ENCODE measurements at places on chromosomes 13 and 19.

GRCh38 chr13:40812102-40812501, 22.7 kb downstream of the SLC25A15 start:
- DNase-seq = no peak

DNA sequence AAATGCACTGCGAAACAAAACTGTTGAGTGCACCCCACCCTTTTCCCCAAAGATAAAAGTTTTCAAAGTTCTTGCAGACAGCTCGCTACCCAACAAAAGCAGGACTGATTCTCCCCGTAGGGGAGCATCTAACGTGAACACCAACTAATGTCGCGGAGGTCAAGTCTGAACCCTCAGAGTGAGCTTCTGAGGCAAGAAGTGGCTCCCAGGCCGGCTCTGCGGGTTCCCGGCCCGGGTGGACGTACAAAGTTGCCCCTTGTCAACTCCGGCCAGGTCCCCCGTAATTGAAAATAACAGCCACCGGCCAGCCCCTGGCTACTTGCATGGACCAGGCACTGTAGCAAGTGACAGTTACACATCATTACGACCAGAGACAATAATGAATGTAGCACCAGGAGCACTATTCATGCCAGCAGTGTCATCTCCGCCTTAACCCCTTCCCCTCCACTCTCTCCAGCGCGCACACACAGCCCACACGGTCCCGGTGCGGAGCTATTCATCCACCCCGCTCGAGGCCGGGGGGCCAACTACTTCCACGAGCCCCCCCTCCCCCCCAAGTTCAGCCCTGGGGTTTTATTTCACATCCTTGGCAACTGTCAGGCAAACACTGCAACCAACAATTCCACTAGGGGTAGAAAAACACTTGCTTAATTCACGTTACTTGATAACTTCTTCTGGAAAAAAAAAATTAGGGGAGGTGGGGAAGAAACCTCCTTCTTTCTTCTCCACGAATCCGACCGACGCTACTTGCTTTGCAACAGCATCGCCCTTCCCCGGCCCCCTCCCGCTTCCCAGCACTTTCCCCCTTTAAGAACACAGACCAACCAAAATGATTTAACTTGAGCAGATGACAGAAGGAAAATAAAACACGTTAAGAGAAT, 1.2 kb downstream of the KLF12 start:
- DNase-seq = no peak

- no peak for DNase-seq
Observed at GRCh38 chr13:26727122-26727521, 33.5 kb downstream of the GPR12 start.

GRCh38 chr19:41367848-41368301, 3.9 kb upstream of the B9D2 start:
- peak; percentile 91 for DNase-seq

GRCh38 chr19:12872941-12873890, 8.0 kb downstream of the DNASE2 start:
- DNase-seq = no peak

- no peak for DNase-seq
Observed at GRCh38 chr19:35168196-35168595, 13.7 kb downstream of the FXYD5 start.

GRCh38 chr19:28257396-28257795, 955.6 kb downstream of the UQCRFS1 start:
- DNase-seq = no peak

- no peak for DNase-seq
Observed at GRCh38 chr13:70385852-70386251, 277.6 kb upstream of the KLHL1 start.

DNA sequence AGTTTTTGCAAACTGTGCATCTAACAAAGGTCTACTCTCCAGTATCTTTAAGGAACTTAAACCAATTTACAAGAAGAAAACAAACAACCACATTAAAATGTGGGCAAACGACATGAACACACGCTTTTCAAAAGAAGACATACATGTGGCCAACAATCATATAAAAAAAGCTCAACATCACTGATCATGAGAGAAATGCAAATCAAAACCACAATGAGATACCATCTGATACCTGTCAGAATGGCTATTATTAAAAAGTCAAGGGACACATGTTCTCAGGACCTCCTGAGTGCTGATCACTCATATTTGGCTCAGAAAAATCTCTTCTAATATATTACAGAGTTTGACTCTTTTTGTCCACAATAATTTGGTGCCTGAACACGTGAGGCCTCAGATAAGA, 14.2 kb upstream of the LILRB1 start:
- no peak for DNase-seq

DNA sequence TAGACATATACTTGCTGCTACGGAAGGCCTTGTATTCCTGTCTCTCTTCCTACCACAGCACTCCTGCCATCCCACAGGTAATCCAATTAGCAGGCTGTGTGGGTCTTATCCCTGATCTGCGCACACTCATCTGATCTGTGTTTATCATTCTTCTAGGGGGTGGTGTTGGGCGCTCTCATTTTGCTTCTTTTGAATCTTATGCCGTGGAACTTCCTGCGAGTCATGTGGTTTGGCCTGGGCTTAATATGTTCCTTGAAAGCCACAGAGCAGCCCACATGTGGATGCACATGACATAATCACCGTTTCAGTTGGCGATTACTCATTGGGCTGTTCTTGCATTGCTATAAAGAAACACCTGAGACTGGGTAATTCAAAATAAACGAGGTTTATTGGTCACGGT, 7.5 kb downstream of the RASA3 start:
- no peak for DNase-seq

GRCh38 chr19:57099199-57099661, 20.6 kb upstream of the USP29 start:
- DNase-seq = peak; percentile 4

GRCh38 chr13:32545083-32545482, 6.5 kb upstream of the N4BP2L2 start:
- DNase-seq = no peak

DNA sequence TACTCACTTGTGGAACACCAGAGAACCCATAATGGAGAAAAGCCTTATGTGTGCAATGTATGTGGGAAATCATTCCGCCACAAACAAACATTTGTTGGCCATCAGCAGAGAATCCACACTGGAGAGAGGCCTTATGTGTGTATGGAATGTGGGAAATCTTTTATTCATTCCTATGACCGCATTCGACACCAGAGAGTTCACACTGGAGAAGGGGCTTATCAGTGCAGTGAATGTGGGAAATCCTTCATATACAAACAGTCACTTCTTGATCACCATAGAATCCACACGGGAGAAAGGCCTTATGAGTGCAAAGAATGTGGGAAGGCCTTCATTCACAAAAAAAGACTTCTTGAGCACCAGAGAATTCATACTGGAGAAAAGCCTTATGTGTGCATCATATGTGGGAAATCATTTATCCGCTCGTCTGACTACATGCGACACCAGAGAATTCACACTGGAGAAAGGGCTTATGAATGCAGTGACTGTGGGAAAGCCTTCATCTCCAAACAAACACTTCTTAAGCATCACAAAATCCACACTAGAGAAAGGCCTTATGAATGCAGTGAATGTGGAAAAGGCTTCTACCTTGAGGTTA, 10.9 kb downstream of the ZNF549 start:
- no peak for DNase-seq

- peak; percentile 21 for DNase-seq
Observed at GRCh38 chr13:111116856-111117255, 1.7 kb downstream of the ARHGEF7 start.
